ENCODE measurements at places on chromosomes 5 and 9. TPM values are rescaled to one million over a fixed set of nuclear protein-coding genes. Genes with fewer than 3 reads are reported as not detected.

The FAM169A gene
- total RNA-seq, result 9.2 TPM

The ABO gene
- not detected for total RNA-seq

The BTNL9 gene
- not detected for total RNA-seq

The SLC6A19 gene
- not detected for total RNA-seq

The TICAM2 gene
- 1.0 TPM for total RNA-seq

The VAV2 gene
- 6.7 TPM for total RNA-seq

The ADGRD2 gene
- not detected for total RNA-seq

The NRARP gene
- total RNA-seq, result 3.4 TPM

The TUSC1 gene
- not detected for total RNA-seq

All from activated CD8-positive, alpha-beta memory T cell treated with anti-CD3 and anti-CD28 coated beads for 36 hours (primary cell).